ENCODE measurements at places on chromosomes 12 and 14. TPM values are rescaled to one million over a fixed set of nuclear protein-coding genes. Genes with fewer than 3 reads are reported as not detected.

The KCNK10 gene
- total RNA-seq: not detected

The GALNT8 gene
- total RNA-seq: 0.56 TPM

The SMOC1 gene
- total RNA-seq: not detected

The ACSM4 gene
- total RNA-seq: not detected

The DUSP6 gene
- total RNA-seq: 11.8 TPM

The CPNE6 gene
- total RNA-seq: not detected

The PTHLH gene
- total RNA-seq: not detected

GRCh38 chr12:21912318-21912717 is 28.9 kb downstream of the ABCC9 start:
- H3K27me3 ChIP-seq: no peaks in the 10 kb centered on the region
- no peak overlapping the region for H3K4me3 ChIP-seq
- H3K27ac ChIP-seq: no peak overlapping the region
- no peaks in the 10 kb centered on the region for H3K4me1 ChIP-seq
- DNase-seq: no peak

DNA sequence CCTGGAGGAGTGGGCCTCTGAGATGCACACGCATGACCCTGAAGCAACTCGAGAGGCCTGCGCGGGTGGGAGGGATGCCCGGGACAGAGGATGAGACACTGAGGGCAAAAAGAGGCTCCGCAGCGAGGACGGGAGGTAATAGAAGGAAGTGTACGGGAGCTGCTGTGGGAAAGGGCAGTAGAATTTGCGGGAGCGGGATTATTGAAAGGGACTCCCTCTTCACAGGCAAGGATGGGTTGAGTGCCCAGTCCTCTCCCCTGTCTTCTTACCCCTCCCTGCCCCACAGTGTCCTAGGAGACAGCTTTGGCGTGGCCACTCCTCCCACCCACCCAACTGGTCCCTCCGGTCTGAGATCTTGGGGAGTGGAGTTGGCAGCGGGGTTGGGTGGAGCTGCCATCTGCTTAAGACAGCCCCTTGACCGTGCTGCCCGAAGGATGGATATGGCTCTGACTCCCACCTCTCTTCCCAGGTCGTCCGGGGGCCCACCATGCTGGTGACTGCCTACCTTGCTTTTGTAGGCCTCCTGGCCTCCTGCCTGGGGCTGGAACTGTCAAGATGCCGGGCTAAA is 15.7 kb upstream of the ESPL1 start:
- H3K4me3 ChIP-seq: peak overlapping the region; percentile 89
- H3K4me1 ChIP-seq: peaks cover 51% of the 10 kb centered on the region
- no peaks in the 10 kb centered on the region for H3K27me3 ChIP-seq
- H3K36me3 ChIP-seq: peaks cover 20% of the 10 kb centered on the region
- peak overlapping the region; percentile 50 for H3K27ac ChIP-seq
- no peak for DNase-seq

DNA sequence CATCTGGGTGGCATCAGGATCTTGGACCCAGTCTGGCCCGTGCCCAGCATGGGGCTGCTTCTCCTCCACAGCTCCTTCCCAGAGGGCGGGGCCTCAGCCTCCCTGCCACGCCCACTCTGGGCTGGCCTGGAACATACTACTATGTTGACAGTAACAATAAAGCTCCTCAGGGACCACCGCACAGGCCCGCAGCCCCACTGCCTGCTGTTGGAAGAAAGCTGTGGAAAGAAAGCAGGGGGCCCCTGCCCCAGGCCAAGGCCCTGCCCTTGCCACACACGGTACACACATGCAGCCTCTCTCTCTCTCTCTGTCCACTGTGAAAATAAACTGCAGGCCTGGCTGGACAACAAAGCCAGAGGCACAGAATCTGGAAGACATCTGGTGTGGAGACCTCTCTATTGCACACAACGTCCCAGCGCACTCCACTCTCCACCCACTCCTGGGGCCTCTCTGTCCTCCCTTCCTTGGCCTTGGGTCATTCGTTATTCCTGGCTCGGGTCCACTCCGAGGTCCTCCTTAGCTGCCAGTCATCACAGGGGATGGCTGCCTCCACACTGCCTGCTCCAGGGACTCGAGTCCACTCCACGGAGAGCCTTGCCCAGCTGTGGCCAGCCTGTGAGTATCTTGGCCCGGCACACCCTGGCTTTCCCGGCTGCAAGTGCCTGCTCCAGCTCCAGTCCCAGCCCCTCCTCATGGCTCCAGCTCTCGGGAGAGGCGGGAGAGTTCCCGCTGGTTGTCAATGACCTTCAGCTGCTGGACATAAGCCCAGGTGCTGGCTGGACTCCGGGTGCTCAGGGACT is 11.8 kb upstream of the ENDOU start:
- H3K36me3 ChIP-seq: no peaks in the 10 kb centered on the region
- no peak overlapping the region for H3K27ac ChIP-seq
- H3K27me3 ChIP-seq: no peaks in the 10 kb centered on the region

- no peaks in the 10 kb centered on the region for H3K36me3 ChIP-seq
- H3K27ac ChIP-seq: no peak overlapping the region
- H3K4me1 ChIP-seq: peaks cover 33% of the 10 kb centered on the region
- no peak overlapping the region for H3K4me3 ChIP-seq
Observed at GRCh38 chr12:124736115-124737039, 127.3 kb downstream of the SCARB1 start.

DNA sequence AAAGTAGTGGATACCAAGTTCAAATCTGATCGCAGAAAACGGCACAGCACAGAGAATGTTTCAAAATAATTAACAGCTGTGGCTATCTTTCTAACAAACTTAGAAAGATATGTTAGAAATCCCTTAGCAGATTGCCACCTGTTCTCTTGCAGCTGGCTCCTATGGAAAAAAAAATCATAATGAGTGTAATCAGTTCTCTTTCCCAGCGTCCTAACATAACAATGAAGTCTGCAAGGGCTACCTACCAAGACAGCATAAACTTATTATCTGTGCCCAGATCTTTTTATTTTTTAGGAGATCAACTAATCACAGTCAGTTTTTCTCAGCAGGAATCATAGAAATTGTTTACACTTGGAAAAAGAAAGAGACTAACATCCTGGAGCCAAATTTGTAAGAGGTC is 358.6 kb upstream of the FOXG1 start:
- no peaks in the 10 kb centered on the region for H3K27me3 ChIP-seq
- H3K36me3 ChIP-seq: no peaks in the 10 kb centered on the region
- no peaks in the 10 kb centered on the region for H3K4me1 ChIP-seq
- H3K4me3 ChIP-seq: no peak overlapping the region

DNA sequence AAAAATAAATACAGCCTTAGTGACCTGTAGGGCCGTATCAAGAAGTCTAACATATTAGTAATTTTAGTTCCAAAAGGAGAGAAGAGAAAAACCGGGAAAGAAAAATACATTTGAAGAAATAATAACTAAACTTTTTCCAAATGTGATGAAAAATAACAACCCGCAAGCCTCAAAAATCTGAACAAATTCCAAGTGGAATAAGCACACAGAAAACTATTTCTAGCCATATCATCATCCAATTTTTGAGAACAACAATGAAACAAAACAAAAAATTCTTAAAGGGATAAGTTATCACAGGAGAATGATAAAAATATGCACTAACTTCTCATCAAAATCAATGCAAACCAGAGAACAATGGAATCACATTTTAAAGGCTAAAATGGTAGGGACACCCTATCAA is 198.1 kb upstream of the PLXNC1 start:
- H3K4me3 ChIP-seq: no peak overlapping the region
- H3K4me1 ChIP-seq: no peaks in the 10 kb centered on the region
- no peak for DNase-seq
- no peak overlapping the region for H3K27ac ChIP-seq

DNA sequence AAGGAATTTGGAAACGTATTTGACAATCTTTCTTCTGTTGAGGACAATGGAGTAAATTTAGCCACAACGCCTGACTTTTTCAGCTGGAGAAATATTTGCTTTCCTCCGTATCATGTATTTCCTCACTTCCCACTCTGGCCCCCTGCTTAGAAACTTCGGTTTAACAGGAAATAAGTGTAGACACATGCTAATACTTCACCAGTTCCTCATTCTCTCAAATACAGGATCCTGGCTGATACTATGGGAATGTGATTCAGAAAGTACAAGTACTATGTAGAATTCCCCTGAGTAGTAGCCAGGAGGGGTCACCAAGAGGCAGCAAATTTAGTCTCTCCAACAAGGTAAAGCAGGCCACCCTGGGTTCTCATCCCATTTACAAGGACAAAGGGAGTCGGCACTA is 58.0 kb downstream of the FAR2 start:
- H3K36me3 ChIP-seq: no peaks in the 10 kb centered on the region
- H3K27me3 ChIP-seq: no peaks in the 10 kb centered on the region
- DNase-seq: no peak
- no peak overlapping the region for H3K27ac ChIP-seq
- no peak overlapping the region for H3K4me3 ChIP-seq
- H3K4me1 ChIP-seq: no peaks in the 10 kb centered on the region

DNA sequence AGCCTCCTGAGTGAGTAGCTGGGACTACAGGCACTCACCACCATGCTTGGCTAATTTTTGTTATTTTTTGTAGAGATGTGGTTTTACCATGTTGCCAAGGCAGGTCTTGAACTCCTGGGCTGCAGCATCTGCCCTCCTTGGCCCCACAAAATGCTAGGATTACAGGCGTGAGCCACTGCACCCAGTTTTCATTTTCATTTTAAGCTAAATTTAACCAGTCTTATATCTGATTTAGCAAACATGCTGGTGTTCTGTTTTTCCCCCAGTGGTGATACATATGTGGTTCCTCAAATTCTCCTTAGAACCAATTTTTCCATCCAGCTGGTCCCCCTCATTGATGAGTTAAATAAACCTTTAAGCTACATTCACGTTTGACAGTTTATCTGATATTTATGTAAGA is 43.8 kb upstream of the BICD1 start:
- no peaks in the 10 kb centered on the region for H3K36me3 ChIP-seq
- H3K4me3 ChIP-seq: no peak overlapping the region
- DNase-seq: no peak
- H3K27me3 ChIP-seq: no peaks in the 10 kb centered on the region
- H3K4me1 ChIP-seq: peaks cover 8% of the 10 kb centered on the region
- no peak overlapping the region for H3K27ac ChIP-seq

GRCh38 chr14:53110096-53110495 is 43.0 kb downstream of the DDHD1 start:
- no peak overlapping the region for H3K4me3 ChIP-seq
- H3K4me1 ChIP-seq: peaks cover 15% of the 10 kb centered on the region
- no peaks in the 10 kb centered on the region for H3K27me3 ChIP-seq
- peak overlapping the region; percentile 65 for H3K27ac ChIP-seq

DNA sequence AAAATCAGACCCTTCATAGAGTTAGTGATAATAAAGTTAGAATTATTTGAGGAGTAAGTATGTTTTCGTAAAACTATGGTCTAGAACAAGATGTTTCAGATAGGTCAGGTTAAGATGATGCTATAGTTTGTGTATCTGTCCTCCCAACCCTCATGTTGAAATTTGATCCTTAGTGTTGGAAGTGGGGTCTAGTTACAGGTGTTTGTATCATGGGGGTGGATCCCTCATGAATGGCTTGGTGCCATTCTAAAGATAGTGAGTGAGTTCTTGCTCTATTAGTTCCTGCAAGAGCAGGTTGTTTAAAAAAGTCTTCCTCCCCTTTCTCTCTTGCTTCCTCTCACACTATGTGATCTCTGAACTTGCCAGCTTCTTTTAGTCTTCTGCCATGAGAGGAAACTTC is 707.3 kb upstream of the FOXG1 start:
- no peaks in the 10 kb centered on the region for H3K36me3 ChIP-seq
- H3K4me1 ChIP-seq: no peaks in the 10 kb centered on the region
- H3K4me3 ChIP-seq: no peak overlapping the region
- DNase-seq: no peak
- H3K27me3 ChIP-seq: no peaks in the 10 kb centered on the region

GRCh38 chr14:44029933-44030332 is 477.1 kb downstream of the FSCB start:
- no peak overlapping the region for H3K4me3 ChIP-seq
- no peak for DNase-seq
- H3K4me1 ChIP-seq: no peaks in the 10 kb centered on the region
- no peak overlapping the region for H3K27ac ChIP-seq

DNA sequence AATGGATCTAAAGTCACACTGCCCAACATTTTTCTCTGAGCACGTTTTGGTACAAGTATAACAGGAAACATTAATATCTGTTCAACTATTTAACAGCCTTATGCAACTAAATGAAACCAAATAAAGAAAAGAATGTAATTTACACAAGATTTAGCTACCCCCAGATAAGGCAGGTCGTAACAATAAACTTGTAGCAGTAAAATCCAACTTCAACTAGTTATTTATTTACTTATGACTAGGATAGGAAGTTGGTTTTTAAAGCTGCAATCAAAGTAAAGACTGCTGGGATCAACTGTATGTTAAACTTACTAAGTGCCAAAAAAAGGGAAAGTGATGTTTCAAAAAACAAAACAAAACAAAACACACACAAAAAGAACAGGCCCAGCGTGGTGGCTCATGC is 30.9 kb downstream of the FERMT2 start:
- peaks cover 10% of the 10 kb centered on the region for H3K4me1 ChIP-seq
- H3K4me3 ChIP-seq: no peak overlapping the region
- no peaks in the 10 kb centered on the region for H3K27me3 ChIP-seq
- peak overlapping the region; percentile 76 for H3K27ac ChIP-seq
- DNase-seq: no peak

- H3K4me1 ChIP-seq: no peaks in the 10 kb centered on the region
- H3K27ac ChIP-seq: no peak overlapping the region
- no peak overlapping the region for H3K4me3 ChIP-seq
- no peak for DNase-seq
- H3K27me3 ChIP-seq: no peaks in the 10 kb centered on the region
Observed at GRCh38 chr12:115294453-115295133, 610.6 kb upstream of the TBX3 start.

DNA sequence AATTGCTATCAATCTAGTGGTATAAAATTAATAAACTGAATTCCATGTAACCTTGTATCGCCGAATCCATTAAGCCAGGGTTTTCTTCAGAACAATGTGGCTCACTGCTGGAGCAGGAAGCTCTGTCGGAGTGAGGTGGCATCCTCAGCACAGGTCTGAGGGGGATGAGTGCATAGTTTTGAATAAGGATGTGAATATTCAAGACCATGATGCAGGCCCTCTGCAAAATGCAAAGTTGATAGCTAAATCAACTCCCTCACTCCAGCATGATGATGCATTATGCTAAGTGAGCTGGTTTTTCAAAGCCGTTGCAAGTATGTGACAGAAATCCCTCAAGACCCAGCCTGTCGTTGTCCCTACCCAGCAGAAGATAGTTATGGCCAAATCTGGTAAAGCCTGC is 53.0 kb downstream of the TRIM9 start:
- H3K36me3 ChIP-seq: no peaks in the 10 kb centered on the region
- no peak overlapping the region for H3K27ac ChIP-seq
- no peak overlapping the region for H3K4me3 ChIP-seq
- no peaks in the 10 kb centered on the region for H3K27me3 ChIP-seq
- no peaks in the 10 kb centered on the region for H3K4me1 ChIP-seq
- no peak for DNase-seq

GRCh38 chr12:1863823-1864222 is 43.5 kb downstream of the LRTM2 start:
- no peaks in the 10 kb centered on the region for H3K36me3 ChIP-seq
- H3K4me3 ChIP-seq: no peak overlapping the region
- H3K4me1 ChIP-seq: no peaks in the 10 kb centered on the region
- DNase-seq: no peak
- peaks cover 15% of the 10 kb centered on the region for H3K27me3 ChIP-seq

GRCh38 chr12:30753751-30754382 is 884 bp downstream of the CAPRIN2 start:
- no peak for DNase-seq
- H3K27ac ChIP-seq: peak overlapping the region; percentile 42
- H3K36me3 ChIP-seq: peaks cover 5% of the 10 kb centered on the region
- peaks cover 16% of the 10 kb centered on the region for H3K4me1 ChIP-seq
- H3K4me3 ChIP-seq: peak overlapping the region; percentile 81

Measured in CD4-positive, alpha-beta T cell (primary cell).